ENCODE measurements at places on chromosomes 4 and X.

DNA sequence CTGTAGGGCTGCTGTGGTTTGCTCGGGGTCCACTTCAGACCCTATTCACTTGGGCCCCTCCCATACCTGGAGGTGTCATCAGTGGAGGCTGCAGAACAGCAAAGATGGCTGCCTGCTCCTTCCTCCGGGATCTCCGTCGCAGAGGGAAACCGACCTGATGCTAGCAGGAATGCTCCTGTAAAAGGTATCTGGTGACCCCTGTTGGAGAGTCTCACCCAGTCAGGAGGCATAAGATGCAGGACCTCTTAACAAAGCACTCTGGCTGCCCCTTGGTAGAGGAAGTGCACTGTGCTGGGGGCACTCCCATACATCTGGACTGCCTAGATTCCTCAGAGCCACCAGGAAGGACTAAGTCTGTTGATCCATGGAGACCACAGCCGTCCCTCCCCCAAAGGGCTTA lies 296.9 kb downstream of the GRID2 start:
- no peak for DNase-seq

DNA sequence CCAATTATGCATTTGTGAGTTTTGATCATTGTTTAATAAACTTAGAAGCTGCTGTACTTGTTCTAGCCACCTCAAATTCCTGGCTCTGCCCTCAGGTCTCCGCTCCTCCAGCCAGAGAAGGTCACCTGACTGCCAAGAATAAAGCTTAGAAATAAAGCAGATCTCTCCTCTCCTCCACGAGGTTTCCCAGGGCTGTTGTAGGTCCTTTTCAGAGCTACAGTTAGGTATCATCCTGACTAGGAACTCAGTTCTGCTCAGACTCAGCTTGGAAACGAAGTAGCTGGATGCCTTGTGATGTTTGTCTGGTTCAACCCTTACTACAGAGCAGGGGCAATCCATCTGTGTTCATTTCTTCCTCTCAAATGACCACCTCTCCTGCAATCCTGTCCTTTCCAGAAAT lies 79.1 kb upstream of the RAPGEF2 start:
- no peak for DNase-seq

- DNase-seq, result no peak
These were observed 19.5 kb downstream of the ZAR1 start for GRCh38 chr4:48509543-48509942.

DNA sequence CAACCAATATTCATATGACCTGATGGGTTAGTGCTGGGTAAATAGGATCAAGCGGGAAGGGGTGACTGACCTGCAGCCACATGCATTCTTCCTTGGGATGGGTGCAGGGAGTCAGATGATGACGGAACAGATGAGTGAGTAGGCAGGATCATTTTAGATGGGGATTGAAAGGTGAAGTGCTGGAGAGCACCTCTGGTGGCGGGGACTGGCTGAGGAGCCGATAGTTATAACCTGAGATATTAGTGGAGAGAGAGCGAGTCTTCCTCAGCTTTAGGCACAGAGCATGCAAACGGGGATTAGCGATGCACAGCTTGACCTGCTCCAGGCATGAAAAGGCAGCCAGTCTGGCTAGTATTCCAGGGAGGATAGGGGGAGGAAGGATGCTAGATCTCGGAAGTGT lies 99.1 kb downstream of the AFF1 start:
- DNase-seq, result no peak

- DNase-seq, result no peak
These were observed 46.1 kb downstream of the MID1IP1 start for GRCh38 chrX:38847206-38847902.

DNA sequence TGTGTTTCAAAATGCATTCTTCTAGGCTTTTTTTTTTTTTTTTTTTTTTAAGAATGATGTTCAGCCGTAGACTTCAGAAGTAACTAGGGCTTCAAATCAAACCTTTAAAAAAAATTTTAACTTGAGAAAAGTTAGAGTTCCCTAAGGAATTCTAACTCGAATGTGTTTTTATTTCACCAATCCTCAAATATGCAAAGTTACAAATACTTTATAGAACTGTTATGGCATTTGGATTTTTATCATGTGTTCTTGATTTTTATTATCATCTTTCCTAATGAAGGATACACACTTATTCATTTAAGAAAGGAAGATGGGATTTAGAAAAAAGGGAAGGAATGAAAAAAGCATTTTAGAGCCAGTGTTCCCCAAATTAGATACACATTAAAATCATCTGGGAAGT lies 200.6 kb upstream of the LDB2 start:
- no peak for DNase-seq

- DNase-seq, result no peak
These were observed 268.4 kb downstream of the DCTD start for GRCh38 chr4:182648766-182649165.

GRCh38 chr4:2789351-2789750 lies 3.5 kb upstream of the SH3BP2 start:
- DNase-seq, result no peak

DNA sequence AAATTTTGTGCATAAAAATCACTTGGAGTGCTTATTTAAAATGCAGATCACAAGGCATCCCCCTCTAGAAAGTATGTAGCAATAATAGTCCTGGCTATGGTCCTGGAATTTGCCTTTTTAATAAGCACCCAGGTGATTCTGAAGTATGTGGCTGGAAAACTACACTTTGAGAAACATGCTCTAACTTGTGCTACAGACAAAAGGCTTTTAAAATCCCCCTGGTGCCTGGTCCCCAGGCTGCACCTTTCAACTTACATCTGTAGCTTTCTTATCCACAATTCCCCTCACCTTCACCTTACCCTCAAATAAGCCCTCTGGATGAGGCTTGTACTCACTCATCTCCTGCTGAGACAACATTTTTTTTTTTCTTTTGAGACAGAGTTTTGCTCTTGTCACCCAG lies 21.1 kb downstream of the ART3 start:
- no peak for DNase-seq

- DNase-seq, result peak; percentile 51
These were observed 483.6 kb downstream of the BCOR start for GRCh38 chrX:39613997-39614679.

DNA sequence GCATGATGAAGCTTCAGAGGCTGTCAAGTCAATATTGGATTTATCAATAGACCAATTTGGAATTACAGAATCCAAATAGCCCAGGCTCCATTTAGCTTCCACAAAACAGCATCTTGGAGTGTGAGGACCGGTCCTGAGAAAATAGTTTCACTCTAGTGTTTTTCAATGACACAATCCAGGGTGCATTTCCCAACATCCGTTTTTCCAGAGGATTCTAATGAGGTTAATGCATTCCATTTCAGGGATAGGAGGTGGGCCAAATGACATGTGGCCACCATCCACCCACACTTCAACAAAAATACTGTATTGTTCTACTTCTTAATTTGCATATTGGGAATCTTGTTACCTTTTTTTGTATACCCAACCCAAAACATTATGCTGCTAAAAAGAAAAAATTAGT lies 229.8 kb upstream of the LDB2 start:
- no peak for DNase-seq

DNA sequence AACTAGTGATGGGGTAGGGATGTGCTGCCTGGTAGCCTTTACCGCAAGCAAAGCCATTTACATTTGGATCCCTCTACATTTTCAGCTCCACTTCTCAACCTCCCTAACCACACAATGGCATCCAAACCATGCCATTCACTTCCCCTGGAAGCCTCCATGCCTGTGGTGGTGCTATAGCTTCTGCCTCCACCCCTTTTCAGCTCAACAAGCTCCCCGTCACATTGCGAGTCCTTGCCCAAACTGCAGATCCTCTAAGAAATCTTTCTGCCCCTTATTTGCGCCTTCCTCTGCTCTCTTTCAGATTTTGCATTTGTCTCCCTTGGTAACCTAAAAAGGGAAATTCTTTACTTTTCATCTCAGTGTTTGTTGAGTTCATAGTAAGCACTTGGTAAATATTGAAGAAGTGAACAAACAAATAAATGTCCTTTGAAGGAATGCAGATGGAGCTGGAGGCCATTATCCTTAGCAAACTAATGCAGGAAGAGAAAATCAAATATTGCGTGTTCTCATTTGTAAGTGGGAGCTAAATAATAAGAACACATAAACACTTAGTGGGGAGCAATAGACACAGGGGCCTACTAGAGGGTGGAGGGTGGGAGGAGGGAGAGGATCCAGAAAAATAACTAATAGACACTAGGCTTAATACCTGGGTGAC lies 6.9 kb downstream of the CYTL1 start:
- DNase-seq, result no peak

DNA sequence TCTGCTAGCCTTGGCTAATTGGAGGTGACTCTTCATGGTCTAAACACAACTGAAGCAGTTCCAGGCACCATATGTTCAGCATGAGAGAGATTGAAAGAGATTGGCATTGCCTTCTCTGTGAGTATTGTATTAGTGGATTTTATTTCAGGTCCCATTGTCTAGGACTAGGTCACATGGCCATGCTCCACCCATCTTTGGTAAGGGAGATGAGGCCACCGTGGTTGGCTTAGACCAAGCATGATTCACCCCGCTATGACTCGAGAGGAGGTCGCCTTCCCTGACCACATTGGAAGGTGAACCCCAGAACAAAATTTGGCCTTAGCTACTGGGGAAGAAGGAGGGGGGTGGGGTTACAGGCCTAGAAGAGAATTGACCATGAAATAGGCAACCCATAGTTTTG lies 109.9 kb upstream of the BCOR start:
- peak; percentile 5 for DNase-seq

DNA sequence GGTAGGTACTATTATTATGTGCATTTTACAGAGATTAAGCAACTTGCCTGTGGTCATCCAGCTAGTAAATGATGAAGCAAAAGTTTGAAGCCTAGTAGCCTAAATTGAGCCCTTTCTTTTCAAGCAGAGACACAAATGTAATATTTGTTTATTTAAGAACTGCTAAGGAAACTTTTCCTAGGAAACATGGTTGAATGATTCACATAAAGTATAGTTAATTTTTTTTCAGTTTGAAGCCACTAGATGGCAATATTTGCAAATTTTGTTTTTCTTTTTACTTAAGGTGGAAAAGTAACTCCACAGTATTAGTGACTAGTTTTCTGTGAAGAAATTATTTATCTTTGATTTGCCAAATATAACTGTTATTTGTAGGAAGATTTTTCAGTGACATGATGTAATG lies 52.8 kb upstream of the ANKRD17 start:
- DNase-seq, result no peak

GRCh38 chrX:94834226-94834625 lies 1160.2 kb downstream of the FAM133A start:
- no peak for DNase-seq

DNA sequence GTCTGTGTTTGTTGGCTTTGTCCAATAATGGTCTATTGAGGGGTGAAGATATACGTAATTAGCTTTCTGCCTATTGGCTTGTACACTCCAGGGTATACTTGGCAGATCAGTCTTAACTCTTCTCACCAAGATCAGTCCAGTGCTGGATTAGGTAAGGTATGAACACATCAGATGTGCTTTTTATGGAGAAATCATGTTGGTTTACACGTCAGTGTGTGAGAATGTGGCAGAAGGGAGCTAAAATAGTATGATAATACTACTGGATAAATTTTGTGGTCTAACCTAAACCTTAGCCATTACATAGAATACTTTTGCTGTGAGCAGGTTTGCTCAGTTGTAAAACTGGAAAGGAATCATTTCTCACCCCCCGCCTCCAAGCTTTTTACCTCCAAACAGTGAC lies 4.2 kb downstream of the PDHA1 start:
- DNase-seq, result no peak

- DNase-seq, result peak; percentile 82
These were observed 82.3 kb upstream of the CD99 start for GRCh38 chrX:2608638-2609430.

DNA sequence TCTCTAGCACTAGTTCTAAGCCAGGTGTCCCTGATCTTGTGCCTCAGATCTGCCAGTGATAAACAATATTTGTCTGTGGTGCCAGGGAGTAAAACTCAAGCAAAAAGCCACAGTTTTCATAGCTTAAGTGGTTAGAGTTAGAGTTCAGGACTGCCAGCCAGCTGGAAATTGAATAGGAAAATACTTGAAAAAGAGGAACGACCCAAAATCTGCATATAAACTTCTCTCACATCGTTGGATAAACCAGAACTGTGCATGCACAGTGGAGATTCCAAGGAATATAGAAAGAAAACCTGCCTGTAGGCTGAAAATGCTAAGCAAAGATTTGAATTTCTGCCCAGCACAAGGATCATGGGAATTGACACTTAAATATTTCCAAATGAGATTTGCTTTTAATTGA lies 35.0 kb upstream of the GNPDA2 start:
- no peak for DNase-seq

GRCh38 chr4:26557164-26557563 lies 26.7 kb upstream of the TBC1D19 start:
- DNase-seq, result no peak

GRCh38 chrX:152638443-152638904 lies 779 bp downstream of the GABRQ start:
- DNase-seq, result no peak

DNA sequence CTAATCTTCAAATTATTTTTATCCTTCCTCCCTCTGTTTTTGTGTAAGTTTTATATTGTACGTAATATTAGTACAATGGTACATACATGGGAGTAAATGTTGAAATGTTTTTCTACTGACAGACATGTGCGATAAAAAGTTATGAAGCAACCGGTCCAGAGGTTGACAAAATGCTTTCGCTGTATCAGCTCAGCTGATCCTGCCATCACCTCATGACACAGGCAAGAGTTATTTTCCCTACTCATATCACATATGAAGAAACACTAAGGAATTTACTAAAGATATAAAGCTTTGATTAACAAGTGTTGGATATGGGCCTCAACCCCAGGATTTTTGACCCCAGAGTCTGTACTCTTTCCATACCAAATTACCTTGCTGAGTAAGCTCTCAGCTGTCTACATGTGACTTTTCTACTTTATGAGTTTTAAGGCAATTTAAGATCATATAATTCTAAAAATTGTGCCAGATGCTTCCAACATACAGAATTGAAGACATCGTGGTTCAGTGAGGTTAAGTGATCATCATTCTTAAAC lies 50.0 kb downstream of the CLCN5 start:
- DNase-seq, result no peak

DNA sequence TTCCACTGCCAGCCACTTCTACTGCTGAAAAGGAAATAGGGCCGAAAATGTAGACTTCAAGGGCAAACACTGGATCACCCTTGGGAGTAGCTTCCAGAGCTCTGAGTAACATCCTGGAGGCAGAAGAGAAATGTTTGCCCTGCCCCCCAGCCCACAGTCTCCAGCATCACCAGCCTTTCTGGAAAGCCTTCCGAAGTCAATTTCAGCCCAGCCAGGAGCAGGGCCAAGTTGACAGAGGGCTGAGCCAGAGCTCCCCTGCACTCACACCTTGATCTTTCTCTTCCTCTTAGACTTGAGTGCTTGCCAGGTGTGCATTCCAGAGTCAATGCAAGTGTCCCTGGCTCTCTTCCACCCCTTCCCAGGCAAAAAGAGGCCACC lies 35.2 kb downstream of the SLC25A5 start:
- DNase-seq, result no peak

Measured in stimulated activated CD8-positive, alpha-beta memory T cell treated with anti-CD3 and anti-CD28 coated beads, Interleukin-2, amount 100 ng/mL, for 48 hours (primary cell).